ENCODE measurements at places on chromosomes 7 and 10.
A peak's percentile ranks its signal among the peaks of the same experiment; 100 is the strongest.

- no peak for DNase-seq
Measured at GRCh38 chr10:47412869-47413268, 28.8 kb upstream of the ZNF488 start.

- DNase-seq, result peak; percentile 73
Measured at GRCh38 chr10:29470355-29470705, 164.4 kb downstream of the SVIL start.

- DNase-seq, result no peak
Measured at GRCh38 chr7:36819639-36820038, 95.3 kb upstream of the AOAH start.

- DNase-seq, result no peak
Measured at GRCh38 chr7:75054744-75055143, 18.9 kb downstream of the RCC1L start.

Data from ecto neural progenitor cell (in vitro differentiated cells).